ENCODE measurements at places on chromosomes 12 and 14.

GRCh38 chr14:93994919-93995682 is 2.0 kb upstream of the CCDC197 start:
- peak; percentile 94 for DNase-seq

GRCh38 chr14:70718383-70719118 is 76.8 kb downstream of the TTC9 start:
- DNase-seq: no peak

- DNase-seq: no peak
Measured at GRCh38 chr14:32683679-32684078, 255.0 kb upstream of the NPAS3 start.

DNA sequence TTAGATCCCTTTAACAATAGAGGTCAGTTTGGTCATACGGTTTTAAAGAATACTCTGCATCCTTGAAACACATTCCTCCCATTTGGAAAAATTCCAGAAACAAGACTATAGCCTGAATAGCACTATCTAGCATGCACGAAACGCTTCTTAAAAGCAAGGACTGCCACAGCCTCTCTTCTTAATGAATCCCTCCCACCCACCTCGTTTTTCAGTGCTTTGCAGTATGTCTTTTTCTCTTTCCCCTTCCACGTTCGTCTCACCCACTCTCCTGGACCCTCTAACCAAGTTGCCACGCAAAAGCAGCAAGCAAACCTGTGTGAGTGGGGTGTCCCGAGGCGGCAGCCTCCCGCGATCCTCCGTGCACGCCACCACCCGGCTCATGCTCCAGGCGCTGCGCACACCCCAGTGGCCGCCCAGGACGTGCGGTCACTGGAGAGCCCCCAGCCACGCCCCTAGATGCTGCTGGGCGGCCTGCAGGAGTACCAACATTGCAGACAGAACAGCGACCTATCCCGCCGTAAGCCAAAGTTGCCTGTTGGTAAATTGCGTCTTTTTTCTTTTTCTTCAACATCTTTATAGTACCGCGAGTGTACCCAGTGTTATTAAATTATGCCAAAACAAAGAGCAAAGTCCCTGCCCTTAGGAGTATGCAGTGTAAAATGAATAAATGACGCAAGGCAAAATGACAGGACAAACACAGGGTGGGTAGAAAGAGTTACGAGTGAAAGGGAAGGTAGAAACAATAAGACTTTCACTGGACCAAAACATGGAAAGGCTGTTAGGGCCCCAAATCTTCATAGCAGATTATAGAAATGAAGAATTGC is at the start of gene SLC38A4:
SLC38A4 (minus strand) TSS at position 407 of the 824 bp plus-strand sequence. CDS start 32,926 bp downstream, outside the sequence.
- peak; percentile 65 for DNase-seq

DNA sequence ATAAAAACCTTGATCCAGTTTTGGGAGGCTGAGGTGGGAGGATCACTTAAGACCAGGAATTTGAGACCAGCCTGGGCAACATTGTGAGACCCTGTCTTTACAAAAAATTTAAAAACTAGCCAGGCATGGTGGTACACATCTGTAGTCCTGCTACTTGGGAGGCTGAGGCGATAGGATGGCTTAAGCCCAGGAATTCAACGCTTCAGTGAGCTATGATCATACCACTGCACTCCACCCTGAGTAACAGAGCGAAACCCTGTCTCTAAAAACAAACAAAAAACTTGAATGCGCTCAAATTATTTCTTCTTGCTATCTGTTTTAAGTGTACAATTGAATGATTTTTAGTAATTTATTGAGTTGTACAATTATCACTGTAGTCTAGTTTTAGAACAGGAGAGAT is 20.1 kb downstream of the WDR20 start:
- no peak for DNase-seq

- peak; percentile 32 for DNase-seq
Measured at GRCh38 chr12:92505254-92506231, 197.2 kb upstream of the PLEKHG7 start.

GRCh38 chr12:109606320-109607028 is 32.9 kb downstream of the MVK start:
- no peak for DNase-seq

GRCh38 chr12:130988751-130989150 is 35.0 kb downstream of the ADGRD1 start:
- DNase-seq: no peak

DNA sequence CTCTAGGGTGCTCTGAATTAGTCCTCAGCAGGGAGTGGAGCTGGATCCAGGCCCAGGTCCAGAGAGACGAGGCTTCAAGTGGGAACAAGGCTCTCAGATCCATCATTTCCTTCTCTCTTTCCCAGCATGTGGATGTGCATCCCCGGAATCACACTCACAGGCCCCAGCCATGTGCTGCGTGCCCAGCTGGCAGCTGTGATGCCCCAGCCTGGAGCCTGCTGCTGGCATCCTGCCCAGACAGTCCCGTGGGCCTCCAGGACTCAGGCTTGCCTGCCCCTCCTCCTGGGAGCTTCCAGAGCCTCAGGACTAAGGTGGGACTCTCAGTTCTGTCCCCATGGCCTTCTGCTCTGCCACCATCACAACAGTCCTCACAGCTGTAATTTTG is 6.2 kb upstream of the KRT84 start:
- peak; percentile 46 for DNase-seq

DNA sequence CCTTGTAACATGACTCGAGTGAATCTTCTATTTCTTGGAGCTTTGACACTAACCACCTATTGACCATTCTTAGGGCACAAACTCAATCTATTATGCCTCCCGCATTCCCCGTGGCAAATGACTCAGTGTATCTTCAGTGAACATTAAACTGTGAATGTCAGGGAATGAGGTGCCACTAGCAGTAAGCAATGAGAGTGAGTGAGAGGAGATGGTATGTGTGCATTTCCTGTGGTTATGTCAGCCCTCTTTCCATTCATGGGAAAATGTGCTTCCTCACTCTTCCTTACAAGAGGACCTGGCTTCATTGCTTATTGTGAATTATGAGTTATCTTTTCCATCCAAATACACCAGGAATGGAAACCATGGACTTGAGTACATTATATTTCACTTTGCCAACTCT is 229.2 kb downstream of the EMP1 start:
- no peak for DNase-seq

DNA sequence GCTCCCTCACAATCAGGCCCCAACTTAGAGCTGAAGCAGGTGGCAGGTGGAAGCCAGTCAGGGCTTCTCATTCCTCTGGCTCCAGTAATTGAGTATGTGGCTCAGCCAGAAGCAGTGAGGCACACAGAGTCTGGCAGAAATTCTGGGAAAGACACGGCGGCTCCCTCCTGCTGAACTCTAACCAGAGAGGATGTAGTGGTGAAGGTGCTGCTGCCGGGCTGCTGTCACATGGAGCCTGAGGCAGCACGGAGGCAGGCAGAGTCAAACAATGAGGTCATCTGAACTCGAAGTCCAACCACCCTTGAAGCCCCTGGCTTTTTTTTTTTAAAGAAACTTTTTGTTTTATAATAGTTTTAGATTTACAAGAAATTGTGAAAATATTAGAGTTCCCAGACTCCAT is 33.4 kb upstream of the SMOC1 start:
- no peak for DNase-seq

DNA sequence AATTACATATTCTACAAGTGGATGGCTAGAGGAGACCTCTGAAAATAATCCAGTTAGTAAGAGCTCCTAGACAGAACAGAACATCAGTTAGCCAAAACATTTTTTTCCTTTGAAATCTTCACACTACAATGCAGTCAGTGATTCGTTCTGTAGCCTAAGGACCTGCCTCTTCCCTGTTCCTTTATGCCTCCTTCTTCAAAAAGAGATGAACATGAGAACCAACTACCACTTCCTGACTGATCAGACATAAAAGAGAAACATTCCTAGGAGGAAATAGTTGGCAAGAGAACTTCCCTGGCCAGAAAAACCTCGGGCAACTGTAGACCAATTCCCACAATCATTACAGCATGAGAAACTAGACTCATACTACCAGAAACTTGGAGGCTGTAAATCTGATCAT is 29.4 kb downstream of the ITPR2 start:
- DNase-seq: no peak

GRCh38 chr12:98227162-98227561 is 288.2 kb upstream of the TMPO start:
- no peak for DNase-seq

DNA sequence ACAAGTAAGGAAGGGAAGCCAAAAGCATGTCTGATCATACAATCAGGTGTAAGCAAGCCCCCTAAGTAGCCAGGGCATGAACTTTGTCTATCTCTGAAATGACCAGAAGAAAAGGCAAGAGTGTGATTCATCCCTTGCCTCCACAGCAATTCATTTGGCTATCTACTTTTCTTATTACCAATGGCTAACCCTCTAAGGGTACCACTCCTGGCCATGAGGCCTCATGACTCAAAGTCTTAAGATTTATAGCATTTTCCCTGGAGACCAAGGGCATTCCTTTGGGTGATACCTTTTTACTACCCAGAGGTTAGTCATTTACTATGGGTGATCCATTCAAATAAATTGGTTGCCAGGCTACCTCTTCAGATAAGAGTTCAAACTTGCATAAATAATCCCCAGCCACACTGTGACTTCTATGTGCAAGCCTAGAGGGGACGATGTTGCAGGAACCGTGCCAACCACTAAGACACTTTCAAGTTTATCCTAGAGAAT is 1.5 kb upstream of the LGALS3 start:
- no peak for DNase-seq

- peak; percentile 71 for DNase-seq
Measured at GRCh38 chr12:54417712-54418440, 1.2 kb downstream of the ITGA5 start.

DNA sequence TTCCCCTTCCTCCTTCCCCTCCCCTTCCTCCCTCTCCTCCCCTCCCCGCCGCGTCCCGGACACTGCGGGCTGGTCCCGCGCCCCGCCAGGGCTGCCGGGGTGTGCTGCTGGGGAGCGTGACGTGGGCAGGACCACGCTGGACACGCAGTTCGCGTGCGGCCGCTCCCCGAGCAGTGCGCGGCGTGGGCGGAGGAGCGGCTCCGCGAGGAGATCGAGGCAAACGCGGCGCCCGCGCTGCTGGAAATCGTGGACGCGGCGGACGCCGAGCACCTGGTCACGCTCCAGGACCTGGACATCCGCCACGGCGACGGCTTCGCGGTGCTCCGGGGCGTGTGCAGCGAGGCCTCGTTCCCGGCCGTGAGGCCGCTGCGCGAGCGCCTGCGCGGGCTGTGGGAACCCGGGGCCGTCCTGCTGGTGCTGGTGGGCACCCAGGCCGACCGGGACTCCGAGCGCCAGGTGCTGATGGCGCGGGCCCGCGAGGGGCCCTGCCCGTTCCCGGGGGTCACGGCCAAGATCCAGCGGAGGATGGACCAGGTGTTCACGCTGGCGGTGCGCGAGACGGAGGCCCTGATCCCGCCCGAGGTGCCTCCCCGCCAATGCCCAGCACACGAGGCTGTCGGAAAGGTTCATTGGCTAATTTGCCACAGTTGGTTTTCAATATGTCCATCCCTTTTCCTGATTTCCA is 84.3 kb downstream of the TNFAIP2 start:
- DNase-seq: no peak

- no peak for DNase-seq
Measured at GRCh38 chr12:27505109-27505508, 18.9 kb upstream of the PPFIBP1 start.

GRCh38 chr12:21912318-21912717 is 28.9 kb downstream of the ABCC9 start:
- no peak for DNase-seq

GRCh38 chr14:75961662-75962061 is 20.1 kb downstream of the TGFB3 start:
- no peak for DNase-seq

DNA sequence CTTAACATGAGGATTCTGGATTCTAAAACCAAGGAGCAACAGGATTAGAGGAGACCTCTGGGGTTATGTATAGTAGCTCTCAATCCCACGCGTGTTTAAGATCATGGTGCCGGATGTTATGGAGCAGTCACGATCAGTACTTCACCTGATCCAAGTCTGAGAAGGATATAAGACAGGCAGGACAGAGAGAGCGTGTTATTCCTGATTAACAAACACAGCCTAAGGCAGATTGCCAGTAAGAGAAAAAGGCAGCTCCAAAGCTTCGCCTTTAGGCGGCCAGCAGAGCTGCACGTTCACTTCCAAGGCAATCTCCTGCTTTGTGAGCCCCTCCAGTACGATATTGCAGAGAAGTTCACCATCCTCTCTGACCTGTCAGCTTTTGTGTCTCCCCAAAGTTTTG is 5.5 kb downstream of the SETD3 start:
- DNase-seq: no peak

GRCh38 chr12:12693111-12693671 is 2.8 kb downstream of the GPR19 start:
- no peak for DNase-seq

DNA sequence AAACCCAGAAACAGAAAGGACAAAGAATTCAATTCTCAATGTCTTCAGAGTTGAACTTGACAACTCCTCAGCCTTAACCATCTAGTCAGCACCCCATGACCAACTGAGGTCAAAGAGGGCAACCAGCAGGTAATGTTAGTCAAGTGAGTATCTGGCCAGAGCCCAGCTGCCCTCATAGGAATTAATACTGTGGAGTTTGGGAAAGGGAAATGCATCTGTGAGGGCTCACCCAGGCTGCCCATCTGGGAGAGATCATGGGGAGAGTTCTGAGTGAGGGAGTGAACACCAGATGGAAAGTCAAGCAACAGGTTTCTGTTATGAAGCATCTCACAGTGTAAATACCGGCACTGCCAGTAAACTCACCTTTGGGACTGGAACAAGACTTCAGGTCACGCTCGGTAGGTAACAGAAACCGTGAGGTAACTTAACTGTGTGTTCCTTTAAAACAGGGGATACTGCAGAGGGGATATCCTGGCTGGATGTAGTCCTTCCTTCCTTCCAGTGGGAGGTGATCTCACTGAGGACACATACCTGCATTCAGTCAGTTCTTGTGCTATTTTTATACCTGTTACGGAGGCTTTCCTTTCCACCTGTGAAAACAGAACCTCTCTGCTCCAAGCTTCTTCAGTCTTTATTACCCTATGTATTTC is 94.4 kb downstream of the DAD1 start:
- no peak for DNase-seq

DNA sequence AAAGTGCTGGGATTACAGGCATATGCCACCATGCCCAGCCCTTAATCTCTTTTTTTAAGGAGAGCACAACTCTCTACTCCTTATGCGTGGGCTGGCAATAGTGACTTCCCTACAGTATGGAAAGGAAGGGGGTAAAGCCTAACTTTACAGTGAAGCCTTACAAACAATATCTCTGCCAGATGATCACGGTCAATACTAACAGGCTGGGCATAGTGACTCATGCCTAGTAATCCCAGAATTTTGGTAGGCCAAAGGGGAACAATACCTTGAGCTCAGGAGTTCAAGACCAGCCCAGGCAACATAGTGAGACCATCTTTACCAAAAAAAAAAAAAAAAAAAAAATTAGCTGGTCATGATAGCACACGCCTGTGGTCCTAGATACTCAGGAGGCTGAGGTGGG is 5.6 kb downstream of the PYM1 start:
- DNase-seq: no peak

Measured in tibial artery (tissue), 4 donors.